ENCODE measurements at places on chromosomes 7 and 10.

DNA sequence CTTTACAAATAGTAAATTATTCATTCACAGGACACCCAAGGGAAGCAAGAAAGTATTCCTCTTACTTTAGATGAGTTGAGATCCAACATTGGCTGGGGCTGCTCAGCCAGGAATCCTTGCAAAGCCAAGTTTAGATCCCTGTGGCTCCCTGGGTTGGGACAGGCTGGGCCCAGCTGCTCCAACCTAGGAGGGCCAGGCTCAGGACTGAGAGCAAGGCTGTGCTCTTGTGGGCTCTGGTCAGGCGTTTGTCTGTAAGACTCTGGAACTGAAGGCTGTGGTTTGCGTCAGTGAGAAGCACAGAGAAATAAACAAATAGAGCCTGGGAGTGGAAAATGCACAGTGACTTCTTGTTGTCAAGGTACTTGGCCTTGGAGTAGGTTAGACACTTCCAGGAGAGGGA lies 53.2 kb upstream of the TMEM273 start:
- DNase-seq, result no peak

DNA sequence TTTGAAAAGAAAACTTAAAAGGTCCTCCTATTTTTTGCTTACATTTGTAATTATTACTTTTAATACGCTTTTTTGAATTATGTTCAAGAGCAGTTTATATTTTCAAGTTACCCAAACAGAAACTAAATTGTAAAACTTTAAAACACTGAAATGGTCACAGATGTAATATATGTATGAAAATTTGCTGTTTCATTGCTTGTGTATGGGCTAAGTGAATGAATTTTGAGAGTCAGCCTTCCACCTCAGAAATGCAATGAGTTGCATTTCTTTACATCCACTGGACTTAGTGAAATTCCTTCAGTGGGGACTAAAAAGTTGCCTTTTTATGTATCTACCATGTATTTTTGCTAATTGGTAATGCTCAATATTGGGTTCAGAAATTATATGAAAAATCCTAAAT lies 1.6 kb downstream of the VPS26A start:
- DNase-seq, result no peak

- DNase-seq, result no peak
Observed at GRCh38 chr7:157276091-157276561, 60.7 kb upstream of the DNAJB6 start.

DNA sequence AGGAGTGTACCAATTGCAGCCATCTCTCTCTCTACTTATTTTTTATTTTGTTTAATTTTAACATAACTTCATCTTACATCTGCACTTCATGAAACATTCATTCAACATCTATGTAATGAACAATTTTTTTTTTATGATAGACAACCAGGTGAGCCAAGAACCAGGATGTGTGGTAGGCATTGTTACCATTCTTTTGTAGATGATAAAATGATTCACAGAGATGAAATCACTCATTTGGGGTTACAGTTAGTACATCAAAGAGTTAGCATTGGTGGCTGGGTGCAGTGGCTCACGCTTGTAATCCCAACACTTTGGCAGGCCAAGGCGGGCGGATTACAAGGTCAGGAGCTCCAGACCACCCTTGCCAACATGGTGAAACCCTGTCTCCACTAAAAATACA lies 127.8 kb downstream of the HDAC9 start:
- DNase-seq, result no peak

DNA sequence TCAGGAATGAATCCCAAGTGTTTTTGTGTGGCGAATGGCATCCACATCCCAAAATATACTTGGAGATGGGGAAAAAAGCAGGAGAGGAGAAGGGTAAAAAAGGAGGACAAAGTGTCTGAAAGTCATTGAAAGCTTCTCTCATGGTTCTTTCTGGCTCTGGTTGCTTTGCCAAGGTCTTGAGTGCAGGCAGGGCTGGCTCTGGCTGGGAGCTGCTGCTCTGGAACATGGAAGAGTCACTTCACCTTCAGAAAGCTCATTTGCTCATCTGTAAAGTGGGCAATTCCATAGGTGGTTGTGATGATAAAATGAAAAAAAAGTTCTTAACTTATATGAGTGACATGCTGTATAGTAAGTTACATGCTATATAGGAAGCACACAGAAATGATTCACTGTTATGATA lies 2.9 kb upstream of the PRSS2 start:
- DNase-seq, result no peak

GRCh38 chr7:139589474-139589873 lies 66.0 kb downstream of the CLEC2L start:
- peak; percentile 47 for DNase-seq

DNA sequence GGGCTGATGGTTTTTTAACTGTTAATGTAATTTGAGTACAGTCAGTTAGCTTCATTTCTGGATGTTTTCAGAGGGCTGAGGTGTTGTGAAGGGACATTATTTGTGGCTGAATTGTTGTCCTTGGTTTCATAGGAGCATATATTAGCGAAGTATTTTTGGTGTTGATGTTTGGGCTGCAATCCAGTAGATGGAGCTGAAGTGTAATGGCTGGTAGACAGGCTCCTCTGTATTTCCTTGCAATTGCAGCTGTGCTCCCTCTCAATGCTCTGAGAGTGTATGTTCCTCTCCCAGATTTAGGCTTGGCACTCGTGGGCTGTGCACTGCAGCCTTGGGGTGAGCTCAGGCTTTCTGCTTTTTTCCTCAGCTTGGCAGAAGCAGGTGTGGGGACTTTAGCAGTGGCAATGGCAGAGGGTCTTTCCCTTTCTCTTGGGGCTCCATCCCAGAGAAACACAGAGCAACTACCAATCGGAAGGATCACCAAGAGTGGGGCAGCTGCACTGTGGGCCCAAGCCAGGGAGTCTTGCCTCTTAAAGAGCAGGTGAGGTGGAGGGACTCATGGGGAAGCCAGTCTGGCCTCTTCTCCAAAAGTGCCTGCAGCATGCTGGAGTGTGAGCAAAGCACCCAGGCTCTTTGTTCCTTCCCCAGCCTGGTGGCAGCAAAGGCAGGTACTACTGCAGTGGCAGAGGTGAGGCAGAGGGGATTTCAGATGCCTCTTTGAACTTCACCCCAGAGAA lies 544.4 kb downstream of the SH2D4B start:
- no peak for DNase-seq

- no peak for DNase-seq
Observed at GRCh38 chr10:98411166-98411565, 3.8 kb downstream of the PYROXD2 start.

DNA sequence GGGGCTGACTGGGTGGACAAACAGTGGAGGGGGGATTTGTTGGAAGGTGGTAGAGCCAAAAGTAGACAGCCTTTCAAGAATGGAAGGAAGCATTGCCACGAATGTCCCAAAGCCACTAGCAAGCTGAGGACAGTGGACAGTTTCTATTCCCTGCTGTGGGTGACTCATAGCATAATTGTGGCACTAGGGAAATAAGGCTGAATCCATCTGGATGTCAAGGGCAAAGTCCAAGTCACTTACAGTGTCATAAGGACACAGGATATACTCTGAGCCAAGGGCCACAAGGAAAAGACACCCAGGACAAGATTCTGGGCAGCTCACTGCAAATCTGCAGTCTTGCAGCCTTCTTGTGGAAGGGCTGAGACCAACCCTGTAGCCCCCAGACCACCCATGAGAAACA lies 79.7 kb downstream of the FRMPD2 start:
- no peak for DNase-seq

- no peak for DNase-seq
Observed at GRCh38 chr10:12823328-12823727, 178.2 kb downstream of the CCDC3 start.

DNA sequence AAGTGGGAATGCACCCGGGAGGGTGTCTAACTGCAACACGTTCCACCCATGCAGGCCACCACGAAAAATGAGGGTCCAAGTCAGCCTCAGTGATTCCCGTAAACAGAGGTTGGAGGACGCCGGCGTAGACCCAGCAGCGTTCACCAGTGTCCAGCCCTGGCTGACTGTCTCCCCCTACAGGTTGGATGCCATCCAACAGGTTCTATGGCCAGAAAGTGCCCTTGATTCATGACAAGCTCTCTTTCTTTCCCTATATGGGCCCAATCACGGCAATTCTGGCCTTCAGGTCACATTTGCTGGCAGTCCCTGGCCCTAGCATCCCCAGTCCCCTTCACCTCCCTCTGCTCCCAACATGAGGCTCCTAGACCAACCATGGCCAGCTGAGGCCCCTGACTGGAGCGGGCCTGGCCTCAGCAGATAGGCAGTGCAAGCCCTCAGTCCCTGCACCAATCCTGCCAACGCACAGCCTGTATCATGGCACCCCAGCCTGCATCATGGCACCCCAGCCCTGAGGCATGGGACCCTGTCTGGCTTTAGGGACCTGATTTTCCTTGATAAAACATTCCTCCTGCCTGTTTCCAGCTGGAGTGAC lies 227.4 kb downstream of the GRID1 start:
- peak; percentile 62 for DNase-seq

- no peak for DNase-seq
Observed at GRCh38 chr10:80523773-80524172, 13.9 kb upstream of the SH2D4B start.

- no peak for DNase-seq
Observed at GRCh38 chr7:139571190-139571589, 47.7 kb downstream of the CLEC2L start.

GRCh38 chr7:35754741-35755140 lies 46.1 kb upstream of the SEPTIN7 start:
- no peak for DNase-seq

DNA sequence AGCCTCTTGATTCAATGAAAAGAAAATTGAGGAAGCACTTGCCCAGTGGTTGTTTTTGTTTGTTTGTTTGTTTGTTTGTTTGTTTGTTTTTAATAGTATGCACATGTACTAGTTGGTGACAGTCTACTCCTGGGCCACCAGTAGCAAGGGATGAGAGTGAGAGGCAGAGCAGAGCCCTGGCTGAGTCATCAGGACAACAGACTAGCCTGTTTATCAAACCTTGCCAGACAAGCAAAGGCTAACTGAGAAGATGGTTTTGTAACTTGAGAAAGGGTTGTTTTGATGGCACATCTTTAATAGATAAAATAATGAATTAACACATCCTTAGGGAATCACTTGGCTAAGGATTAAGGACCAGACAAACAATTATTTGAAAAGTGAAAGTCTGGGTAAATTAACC lies 78.1 kb downstream of the INHBA start:
- DNase-seq, result no peak

GRCh38 chr10:96406091-96406490 lies 47.3 kb upstream of the OPALIN start:
- peak; percentile 19 for DNase-seq

GRCh38 chr7:157797361-157797760 lies 460.6 kb downstream of the DNAJB6 start:
- DNase-seq, result no peak

DNA sequence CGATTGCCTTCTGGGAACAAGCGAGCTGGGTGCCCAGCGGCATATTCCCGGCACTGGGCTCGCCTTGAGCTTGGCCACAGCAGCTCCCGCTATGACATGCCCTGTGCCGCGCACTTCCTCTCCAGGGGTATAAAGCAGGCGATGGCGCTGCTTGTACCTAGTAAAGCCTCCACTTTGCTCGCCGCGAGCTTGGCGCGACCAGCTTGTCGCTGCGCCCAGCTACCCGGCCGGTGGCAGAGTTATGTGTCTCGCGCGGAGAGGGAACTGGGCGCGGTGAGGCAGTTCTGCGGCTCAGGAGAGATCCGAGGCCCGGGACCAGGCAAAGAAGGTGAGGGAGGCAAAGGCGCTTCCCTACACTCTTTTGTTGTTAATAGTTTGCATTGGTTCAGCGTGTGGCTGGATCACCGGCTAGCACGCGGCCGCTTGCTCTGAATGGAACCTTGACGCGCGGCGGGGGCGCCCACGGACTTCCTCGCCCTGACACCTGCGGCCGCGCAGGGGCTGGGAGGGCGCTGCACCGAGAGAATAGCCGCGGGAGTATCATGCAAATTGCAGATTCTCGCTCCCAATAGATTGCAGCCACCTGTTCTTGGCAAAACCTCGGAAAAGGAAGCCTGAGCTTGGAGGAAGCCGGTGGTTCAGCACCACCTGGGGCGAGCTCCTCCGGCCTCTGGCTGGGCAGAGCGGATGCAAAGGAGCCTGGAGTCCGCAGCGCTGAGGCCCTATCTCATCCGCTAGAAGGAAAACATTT lies 3.0 kb upstream of the BUB3 start:
- DNase-seq, result peak; percentile 83

GRCh38 chr7:108235451-108236061 lies 105.4 kb upstream of the LAMB4 start:
- DNase-seq, result no peak

DNA sequence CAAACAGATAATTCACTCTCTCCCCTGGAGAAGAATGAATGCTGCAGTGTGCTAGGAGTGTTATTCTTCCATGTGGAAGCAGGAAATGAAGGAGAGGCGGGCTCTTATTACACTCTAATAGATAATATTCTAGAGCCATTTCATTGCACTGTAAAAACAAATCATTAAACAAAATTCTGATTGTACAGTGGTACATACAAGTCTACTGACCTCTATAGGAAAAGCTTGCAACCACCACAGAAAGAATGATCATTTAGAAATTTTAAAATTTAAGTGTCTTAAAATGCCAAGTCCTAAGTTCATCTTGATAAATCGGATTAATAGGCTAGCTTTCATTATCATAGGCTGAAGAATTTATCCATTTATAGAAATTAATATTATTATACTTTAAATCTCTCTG lies 960.3 kb upstream of the LRRN3 start:
- no peak for DNase-seq

DNA sequence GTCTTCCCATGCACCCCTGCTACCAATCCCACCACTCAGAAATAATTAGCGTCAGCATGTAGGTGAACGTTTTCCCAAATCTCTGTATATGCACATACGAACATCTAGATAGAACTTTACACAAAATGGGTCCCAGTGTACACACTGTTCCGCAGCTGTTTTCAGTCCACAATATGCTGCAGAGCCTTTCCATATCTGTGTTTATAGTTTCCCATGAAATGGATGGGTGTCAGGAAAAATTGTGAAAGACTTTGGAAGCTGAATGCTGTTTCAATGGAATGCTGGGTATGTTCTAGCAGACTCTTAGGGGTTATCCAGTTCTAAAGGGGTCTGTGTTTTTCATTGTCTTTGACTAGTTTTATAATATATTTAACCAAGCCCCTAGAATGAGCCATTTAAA lies 13.8 kb downstream of the GRK5 start:
- DNase-seq, result no peak

DNA sequence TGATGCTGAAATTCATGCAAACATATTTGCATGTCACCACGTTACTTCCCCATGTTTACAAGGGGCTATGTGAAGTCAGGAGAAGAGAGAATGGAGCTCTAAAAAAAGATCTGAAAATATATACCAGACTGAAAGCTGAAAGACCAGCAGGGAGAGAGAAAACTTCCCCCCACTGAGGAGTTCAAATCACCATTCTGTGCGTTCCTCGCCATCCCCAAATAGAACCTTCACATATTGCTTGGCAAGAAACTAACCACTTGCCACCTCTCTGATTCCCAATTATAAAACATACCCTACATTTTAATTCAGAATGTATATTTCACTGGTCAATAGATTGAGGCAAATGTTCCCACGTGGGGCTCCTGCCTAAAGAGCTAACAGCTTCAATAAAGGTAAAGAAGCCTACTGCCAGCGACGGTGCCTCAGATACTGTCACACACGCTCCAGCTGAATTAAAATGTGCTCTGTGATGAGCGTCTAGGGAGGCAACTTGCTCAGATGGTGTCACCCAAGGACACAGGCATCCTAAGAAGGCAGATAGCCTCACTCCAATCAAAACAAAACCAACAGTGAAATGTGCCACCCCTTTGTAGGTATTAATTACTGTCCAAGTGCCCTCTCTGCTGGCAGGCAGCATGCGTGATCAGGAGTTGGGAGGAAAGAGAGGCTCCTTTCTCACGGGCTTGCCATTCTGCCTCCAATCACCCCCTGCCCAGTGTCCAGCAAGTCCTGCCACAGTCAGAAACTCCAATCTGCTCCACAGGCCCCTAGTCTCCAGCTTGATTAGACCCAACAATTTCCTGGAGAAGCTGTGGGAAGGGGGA lies 298.2 kb downstream of the GRID1 start:
- DNase-seq, result peak; percentile 28

GRCh38 chr7:114356133-114356532 lies 58.5 kb upstream of the FOXP2 start:
- DNase-seq, result no peak

Data from activated CD8-positive, alpha-beta memory T cell treated with anti-CD3 and anti-CD28 coated beads for 24 hours (primary cell).